ENCODE measurements at places on chromosomes 2 and 18.

- DNase-seq, result no peak
Observed at GRCh38 chr18:48580782-48581181, 42.0 kb downstream of the CTIF start.

- DNase-seq, result peak; percentile 56
Observed at GRCh38 chr18:69257861-69258458, 142.7 kb upstream of the DOK6 start.

DNA sequence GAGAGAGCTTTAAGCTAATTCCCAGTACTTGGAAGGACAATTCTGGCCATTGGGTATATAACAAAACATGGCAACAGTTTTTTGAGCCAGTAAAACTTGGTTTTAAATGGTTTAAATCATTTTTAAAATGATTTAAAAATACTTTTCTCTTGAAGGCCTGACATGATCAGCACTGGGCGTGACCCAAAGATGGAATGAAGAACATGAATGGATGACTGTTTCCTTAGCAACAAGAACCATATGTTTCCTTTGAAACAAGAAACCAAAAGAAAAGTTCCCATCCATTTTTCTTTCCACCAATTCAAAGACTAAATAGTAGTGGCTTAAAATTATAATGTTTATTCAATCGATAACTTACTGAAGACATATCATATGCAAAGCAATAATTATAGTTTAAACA, 348.3 kb upstream of the FIGN start:
- DNase-seq, result no peak

- no peak for DNase-seq
Observed at GRCh38 chr2:126858436-126858835, 40.3 kb upstream of the TEX51 start.

Measured in amniotic stem cell (primary cell).